GM10248 (cell line): ENCODE measurements at places on chromosomes 5 and 9.

GRCh38 chr9:79268806-79269205, 303.0 kb upstream of the TLE4 start:
- no peak for DNase-seq

DNA sequence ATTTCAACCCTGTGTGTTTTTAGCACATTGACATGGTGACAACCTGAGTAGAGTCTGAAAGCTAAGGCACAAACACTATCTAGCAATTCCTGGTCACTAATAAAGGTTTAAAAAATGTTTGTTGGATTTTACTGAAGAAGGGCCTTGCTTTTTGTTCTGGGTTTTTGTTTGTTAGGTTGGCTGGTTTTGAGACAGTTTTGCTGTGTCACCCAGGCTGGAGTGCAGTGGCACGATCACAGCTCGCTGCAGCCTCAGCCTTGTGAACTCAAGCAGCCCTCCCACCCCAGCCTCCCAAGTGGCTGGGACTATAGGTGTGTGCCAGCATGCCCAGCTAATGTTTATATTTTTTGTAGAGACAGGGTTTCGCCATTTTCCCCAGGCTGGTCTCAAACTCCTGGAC, 39.0 kb downstream of the PRKACG start:
- DNase-seq, result no peak

DNA sequence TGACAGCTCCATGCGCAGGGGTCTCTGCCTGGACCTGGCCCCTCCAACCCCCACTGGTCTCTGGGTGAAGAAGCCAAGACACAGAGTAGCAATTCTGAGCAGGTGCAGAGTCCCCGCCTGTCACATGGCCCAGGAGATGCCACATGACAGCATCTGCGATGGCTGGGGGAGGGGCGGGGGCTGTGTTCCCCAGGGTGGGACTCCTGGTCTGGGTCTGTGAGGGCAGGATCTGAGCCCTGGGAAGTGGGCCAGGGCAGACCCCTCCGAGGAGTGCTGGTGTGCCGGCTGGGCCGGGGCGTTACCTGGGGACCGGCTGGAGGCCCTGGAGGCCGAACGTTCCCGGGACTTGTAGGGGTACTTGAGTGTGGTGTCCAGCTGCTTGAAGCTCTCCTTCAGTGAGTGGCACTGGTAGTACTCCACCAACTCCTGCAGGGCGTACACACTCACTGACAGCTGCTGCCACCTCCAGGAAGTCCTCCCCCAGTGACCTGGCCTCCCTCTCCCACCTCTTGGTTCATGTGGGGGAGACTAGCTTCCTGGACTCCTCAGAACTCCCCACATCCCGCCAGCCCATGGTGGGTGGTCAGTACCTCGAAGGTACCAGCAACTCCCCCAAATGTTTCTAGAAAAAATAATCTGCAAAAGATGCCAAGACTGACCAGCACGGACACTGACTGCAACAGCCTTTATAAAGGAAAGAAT, 32.1 kb upstream of the SARDH start:
- DNase-seq, result no peak

DNA sequence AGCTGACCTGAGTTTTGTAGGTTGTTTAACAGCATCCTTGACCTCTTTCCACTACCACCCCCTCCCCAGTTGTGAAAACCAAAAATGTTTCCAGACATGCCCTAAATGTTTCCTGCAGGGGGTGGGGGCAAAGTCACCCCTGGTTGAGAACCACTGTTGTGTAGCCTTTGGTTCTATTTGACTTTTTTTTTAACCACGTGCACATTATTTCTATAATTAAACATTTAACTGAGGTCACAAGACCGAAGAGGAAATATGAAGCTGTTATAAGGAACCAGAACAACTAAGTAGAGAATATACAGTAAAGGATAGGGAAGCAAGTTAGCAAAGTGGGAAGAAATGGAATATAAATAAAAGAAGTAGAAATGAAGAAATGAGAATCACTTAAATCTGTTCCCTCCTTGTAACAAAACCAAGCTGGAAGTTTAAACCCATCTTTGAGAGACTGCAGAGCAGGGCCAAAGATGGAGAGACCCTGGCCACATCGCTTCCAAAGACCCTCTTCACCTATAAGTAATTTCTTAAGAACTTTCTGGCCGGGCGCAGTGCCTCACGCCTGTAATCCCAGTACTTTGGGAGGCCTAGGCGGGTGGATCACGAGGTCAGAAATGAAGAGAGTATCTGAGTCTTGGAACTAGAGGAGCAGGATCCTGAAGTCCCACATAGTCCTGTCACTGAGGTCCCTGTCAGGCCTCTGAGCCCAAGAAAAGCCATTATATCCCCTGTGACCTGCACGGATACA, 14.4 kb downstream of the SIT1 start:
- DNase-seq, result no peak

GRCh38 chr9:115939065-115939765, 214.4 kb upstream of the PAPPA start:
- DNase-seq, result no peak

DNA sequence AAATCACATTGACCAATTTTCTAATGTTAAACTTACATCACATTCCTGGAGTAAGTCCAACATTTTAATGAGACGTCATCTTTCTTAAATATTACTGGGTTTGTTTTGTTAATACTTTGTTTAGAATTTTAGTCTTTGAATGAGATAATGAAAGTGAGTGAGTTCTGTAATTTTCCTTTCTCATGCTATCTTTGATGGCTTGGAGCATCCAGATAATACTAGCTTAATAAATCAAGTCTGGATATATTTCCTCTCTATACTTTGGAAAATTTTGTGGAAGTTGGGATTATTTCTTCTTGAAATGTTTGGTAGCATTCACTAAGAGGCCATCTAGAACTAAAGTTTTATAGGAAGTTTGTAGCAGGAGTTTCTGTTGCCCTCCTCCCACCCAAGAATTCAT, 90.8 kb upstream of the IL7R start:
- no peak for DNase-seq

DNA sequence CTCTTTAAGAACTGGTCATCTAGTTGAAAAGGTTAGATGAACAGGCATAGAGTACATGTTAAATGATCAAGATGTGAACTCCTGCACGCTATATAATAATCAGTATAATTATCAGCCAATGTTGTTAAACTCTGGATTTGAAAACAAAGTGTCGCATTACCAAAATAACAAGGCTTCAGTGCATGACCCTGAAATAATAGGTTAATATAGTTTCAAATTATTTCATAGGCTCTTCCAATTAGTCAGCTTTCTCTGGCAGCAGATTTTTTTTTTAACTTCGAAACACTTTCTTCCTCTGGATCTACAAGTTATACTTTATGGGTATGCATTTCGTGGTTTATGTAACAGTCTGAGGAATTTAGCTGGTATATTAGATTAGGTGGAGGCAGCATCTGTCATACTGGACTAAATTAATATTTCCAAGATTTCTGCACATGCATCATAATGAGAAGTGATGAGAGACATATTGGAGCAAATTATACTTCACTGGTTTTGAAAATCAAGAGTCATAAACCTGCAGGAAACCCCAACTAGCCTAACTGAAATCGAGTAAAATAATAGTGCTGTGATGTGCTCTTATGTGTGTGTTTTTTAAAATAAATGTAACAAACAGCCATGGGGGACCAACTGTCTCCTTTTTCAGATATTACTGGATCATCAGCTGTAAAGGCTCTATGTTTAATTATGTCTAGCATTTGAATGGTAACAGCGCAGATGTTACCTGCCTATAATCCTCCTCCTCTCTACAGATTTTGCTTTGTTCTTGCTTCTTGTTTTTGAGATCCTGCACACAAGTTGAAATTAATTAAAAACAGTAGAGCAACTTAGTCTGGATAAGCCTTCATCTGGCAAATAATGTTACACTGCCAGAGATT, 85.9 kb upstream of the CKMT2 start:
- DNase-seq, result no peak

GRCh38 chr9:98584059-98584458, 124.7 kb downstream of the GABBR2 start:
- DNase-seq, result no peak

GRCh38 chr9:28212979-28213378, 639.7 kb upstream of the C9orf72 start:
- DNase-seq, result no peak

DNA sequence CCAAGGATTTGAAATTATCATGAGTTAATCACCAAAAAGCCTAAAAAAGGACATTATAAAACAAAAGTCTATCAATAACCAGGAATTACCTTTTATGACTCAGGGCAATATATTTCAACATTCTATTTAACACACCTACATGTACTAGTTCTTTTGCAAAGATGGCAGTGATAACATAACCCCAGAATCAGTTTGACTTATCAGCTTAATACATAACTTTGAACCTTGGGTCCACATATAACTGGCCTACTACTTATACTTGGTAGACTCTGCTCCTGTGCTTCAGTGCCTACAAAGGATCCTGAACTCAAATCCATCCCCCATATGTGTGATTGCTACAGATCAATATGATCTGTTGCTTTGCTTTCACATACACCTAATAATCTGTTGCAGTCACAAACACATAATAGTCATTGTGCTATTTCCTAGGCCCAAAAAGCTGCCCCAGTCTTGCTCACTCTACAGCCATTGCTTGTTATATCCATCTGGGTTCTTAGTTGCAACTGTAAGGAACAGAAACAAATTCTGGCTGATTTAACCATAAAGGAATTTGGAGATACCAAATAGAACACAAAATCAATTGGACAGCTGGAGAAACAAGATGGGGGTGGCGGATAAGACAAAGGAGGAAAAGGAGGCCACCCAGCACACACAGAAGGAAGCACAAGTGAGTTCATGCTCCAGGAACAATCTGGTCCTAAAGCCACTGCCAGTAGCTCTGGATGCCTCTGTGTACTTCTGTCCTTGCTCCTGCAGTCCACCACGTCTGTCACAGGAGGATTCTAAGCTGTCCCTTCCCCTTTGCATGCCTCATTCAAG, 25.5 kb downstream of the DEPDC1B start:
- no peak for DNase-seq

- DNase-seq, result no peak
These were observed 27.5 kb upstream of the LMX1B start for GRCh38 chr9:126586236-126586635.

- DNase-seq, result no peak
These were observed 15.3 kb downstream of the TERT start for GRCh38 chr5:1279443-1280151.

DNA sequence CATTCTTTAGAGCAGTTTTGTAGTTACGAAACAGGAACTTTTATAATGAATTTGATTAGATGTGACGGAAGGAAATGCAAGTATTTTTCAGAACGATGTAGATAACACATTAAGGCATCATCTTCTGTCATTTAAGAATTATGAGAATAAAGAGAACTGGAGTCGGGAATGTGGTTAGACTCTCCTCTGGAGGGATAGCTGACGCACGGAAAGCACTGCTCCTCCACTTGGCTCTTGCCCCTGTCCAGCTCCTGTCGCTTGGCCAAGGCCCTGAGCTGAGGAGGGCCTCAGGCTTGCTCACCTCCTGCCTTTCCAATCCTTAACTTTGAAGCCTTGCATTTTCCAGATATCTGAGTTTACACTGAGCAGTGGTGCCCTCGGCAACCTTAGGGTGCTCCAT, 60.5 kb downstream of the MAP1B start:
- DNase-seq, result no peak

- DNase-seq, result no peak
These were observed 57.3 kb downstream of the GADD45G start for GRCh38 chr9:89661956-89662717.

DNA sequence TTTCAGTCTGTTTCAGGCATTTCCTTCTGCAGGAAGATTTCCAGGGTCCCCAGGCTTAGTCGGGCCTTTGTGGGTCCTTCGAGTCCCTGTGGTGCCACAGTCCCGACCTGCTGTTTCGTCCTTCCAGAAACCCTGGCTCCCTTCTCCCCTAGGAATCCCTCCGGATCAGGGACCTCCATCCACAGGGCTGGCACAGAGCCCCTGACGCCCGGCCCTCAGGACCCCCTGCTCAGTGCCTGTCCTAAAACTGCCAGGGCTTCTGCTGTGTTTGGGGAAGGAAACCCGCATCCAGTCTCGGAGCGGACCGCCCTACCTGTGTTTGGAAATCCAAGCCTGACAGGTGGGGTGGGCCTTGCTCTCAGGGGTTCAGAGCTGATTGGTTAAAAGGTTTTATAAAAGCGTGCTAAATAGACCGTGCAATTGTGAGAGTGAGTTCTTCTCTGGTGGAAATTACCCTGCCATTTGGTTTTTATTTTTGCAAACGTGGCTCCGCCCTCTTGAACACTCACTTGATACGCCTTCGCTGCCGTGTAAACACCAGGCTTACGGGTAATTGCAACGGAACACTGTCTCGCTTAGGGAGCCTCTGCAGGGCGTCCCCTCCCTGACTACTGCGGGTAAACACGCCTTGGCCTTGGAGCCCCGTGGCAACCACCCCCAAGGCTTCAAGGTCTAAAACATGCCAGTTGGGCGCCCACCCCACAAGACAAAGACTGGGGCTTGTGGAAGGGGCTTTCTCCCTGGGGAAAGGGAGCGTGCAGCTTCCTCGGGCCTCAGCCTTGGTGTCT, 121.2 kb downstream of the PHF2 start:
- DNase-seq, result no peak

DNA sequence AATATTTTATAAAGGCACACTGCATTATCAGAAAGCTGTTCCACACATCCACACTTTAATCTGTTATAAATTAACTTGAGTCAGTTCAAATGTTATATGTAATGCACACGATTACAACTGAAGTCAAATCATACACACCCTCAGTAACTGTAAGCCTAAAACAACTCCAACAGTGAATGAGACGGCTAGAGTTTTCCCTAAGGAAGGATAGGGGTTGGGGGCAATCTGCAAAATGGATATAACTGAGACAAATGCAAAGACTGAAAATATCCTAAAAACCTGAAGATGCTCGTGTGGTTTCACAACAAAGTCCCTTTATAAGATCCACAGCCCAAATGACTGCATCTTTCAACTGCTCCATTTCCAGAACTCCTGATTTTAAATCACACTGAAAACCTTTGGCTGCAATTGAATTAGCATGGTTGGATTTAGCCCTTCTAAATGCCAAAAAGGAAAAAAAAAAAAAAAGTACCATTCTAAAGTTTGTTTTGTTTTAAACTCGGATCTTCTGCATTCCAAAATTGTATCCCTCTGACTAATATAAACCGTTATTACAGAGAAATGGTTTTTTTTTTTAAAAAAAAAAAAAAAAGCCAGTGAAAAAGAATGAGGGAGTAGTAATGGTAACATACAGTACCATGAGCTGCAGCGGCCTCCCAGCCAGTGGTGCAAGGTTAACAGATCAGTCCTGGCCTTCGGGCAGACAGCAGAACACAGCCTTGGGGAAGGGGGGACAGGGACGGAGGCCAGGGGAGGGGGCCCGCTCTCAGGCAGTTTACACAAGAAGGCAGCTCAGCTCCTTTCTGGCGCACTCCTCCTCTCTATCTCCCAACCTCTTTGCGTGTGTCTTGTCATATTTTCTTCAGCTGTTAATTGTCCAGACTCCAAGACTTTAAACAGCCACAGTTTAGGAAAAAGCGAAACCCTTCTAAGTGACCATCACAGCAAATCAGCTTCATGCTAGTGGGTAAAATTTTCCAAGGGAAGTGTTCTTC, 166.1 kb downstream of the BNC2 start:
- no peak for DNase-seq
